ENCODE measurements at places on chromosomes 1 and 21. TPM values are rescaled to one million over a fixed set of nuclear protein-coding genes. Genes with fewer than 3 reads are reported as not detected.

DNA sequence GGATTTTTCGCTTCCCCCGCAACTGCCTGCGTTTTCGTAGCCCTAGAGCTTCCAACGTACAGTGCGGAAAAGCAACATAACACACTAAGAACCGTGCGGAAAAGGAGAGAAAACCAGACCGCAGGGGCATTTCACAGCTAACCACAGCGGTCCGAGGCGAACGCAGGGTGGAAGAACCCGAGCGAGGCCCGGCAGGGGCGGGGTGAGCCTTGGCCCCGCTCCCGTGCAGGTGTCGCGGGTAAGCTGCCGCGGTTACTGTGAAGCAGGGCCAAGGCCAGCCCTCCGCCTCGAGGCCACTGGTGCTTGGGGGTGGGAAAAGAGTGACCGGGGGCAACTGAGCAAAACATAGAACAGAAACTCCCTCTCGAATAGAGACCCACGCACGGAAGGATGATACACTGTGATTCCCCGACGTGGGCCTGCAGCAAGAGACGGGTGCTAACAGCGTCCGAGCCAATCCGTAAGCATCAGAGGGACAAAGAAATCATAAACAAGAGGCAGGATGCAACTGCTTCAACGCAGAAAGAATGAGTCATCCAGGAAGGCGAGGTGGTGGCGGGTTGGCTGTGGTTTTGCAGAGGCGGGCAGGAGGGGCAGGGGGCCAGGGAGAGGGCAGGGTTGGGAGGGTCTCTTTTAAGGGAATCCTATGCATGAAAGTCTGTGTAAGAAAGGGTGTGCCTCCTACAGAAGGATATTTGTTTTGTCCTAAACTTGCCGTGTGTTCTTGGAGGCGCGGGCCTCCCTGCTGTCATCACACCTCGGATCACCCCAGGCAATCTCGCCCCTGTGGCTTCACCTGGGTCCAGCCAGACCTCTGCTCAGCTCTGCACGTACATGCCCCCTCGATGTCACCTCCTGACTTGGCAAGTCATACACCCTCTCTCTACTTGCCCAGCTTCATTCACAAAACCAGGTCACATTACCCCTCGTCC lies 7.3 kb downstream of the GNG4 start:
- DNase-seq = peak; percentile 93

DNA sequence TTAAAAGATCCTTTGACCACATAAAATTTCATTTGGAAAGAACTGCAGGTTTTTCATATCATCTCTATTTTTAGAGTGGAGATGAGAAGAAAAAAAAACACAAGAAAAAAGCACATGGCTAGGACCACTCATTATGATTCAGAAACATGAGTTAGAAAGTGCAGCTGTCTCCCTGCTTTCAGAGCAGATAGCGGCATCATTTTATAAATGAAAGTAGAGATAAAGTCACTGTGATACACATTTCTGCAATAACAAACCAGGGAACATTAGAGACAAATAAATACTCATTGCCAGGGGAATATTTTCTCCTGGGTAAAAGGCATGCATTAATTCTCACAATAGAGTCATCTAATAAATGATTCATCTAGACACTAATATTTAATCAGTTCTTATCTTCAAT lies 87.5 kb upstream of the PLPPR4 start:
- DNase-seq = no peak

Gene FCGR1A
- total RNA-seq = 0.53 TPM

Gene RC3H1
- 49.2 TPM for total RNA-seq

DNA sequence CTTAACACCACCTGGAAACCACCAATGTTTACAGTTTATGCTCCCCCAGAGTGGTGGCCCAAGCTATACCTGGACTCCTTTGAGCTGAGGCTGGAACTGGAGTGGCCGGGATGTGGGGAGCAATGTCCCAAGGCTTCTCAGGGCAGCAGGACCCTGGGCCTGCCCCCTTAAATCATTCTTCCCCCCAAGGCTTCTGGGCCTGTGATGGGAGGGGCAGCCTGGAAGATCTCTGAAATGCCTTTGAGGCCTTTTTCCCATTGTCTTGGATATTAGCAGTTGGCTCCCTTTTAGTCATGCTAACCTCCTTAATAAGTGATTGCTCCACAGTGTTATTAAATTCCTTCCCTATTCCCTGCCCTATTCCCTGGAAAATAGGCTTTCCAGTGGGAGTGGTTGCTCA lies 185.8 kb downstream of the HS2ST1 start:
- no peak for DNase-seq

- DNase-seq = no peak
These were observed 22.5 kb downstream of the JMJD4 start for GRCh38 chr1:227712648-227713047.

Gene HTR6
- total RNA-seq = 0.44 TPM

Gene SNAP47
- total RNA-seq = 27.0 TPM

DNA sequence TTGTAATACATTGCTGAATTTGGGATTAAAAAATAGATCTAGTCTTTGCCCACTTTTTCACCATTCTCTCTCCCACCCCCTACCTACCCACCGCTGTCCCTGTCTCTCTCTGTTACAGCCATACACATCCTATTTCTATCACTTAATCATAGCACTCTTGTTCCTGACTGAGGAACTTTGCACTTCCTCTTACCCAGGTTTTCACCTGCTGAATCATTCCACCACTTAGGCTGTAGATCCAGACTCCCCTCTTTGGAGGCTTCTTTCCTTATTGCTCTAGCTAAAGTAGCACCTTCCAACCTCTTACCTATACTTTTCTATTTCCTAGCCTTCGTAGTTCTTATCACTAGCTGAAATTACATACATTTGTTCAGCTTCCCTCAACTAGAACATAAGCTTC lies 59.6 kb downstream of the ATP6V1G3 start:
- no peak for DNase-seq

GRCh38 chr1:89425056-89425455 lies 61.2 kb downstream of the GBP6 start:
- no peak for DNase-seq

DNA sequence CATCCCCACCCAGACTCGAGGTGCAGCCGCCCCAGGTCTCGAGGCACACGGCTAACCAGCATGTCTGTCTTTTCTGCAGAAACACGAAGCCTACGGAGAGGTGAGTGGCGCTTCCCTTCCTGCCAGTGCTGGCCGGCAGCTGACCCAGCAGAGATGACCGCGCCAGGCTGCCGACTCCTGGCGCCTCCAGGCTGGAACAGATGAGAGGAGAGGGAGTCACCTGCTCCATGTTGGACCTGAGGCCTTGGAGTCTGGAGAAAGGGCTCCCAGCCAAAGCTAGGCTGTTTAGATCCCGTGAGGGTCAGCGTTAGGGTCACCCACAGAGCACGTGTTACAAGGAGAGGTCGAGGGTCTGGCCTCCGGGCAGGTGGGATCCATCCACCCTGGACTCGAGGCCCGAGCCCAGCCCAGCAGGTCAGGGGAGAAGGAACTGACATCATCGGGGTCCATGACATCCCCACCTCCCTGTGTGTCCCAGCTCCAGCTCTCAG lies 14.9 kb downstream of the COL6A2 start:
- DNase-seq = no peak

GRCh38 chr1:229209386-229209785 lies 61.5 kb upstream of the RAB4A start:
- no peak for DNase-seq

GRCh38 chr1:209866201-209866600 lies 38.4 kb downstream of the UTP25 start:
- DNase-seq = no peak

- DNase-seq = no peak
These were observed 10.1 kb downstream of the KDM1A start for GRCh38 chr1:23029337-23029736.

- DNase-seq = no peak
These were observed 32.5 kb upstream of the RGS4 start for GRCh38 chr1:163036671-163037070.

DNA sequence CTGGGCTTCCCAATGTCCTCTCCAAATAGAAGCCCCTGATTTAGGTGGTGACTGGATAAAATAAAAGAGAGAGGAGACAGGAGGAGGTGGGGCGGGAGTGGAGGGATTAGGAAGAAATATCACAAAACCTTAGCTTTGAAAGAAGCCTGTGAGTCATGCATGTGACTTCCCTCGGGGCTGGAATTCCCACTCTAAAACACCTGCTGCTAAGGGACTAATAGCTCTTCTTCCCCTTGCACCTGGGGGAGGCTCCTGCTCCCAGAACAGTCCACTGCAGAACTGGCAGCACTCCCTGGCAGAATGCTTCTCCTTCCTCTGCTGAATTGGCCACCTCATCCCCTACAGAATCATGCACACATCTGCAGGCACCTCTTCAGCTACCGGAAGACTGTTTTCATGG lies 207.2 kb downstream of the ATG4C start:
- DNase-seq = no peak

DNA sequence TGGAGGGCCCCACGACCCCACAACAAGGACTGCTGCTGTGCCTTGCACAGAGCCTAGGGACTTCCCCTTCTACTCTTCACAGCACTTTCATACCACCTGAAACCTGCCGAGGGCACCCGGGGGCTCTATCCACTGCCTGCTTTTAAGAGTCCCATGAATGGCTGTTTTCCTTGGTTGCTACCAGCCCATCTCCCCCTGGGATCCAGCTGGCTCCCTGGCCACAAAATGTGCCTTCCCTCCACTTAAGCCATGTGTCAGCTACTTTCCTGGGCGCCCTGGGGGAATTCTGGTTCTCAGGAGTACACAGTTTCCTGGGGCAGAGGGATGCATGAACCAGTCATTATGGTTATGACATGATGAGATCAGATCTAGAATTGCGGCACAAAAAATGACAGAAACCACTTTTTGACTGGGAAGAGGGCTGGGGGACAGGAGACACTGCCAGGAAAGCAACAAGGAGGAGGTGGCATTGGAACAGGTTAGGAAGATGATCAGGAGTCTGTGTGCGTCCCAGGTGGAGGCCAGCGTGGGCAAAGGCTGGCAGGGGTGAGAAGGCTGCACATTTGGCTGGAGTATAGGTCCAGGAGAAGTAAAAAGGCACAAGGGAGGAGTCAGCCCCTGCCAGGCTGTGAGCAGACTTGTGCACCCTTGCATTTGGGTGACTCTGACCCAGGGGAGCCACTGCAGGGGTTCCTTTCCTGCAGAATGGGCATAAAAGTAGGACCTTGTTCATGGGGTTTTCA lies 3.2 kb upstream of the TNFRSF8 start:
- DNase-seq = no peak

DNA sequence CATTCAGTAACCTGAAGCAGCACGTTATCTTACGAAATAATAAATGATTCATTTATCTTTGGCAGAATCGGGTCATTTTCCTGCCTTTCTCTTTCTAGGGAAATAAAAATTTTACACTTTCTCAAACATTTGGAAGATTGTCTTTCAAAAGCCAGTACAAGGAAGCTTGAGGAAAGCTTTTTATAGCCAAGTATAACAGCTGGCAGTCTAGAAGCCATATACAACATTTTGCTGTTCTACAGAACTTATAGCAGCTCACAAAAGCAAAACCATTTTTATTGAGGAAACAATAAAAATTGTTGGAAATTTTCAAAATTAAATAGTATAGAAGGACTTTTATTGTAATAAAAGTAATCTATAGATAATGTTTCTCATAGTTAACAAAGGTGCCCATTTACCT lies 448.6 kb downstream of the SMYD3 start:
- DNase-seq = no peak

All from CD4-positive, alpha-beta memory T cell (primary cell).